ENCODE measurements at places on chromosomes 1 and 21.

DNA sequence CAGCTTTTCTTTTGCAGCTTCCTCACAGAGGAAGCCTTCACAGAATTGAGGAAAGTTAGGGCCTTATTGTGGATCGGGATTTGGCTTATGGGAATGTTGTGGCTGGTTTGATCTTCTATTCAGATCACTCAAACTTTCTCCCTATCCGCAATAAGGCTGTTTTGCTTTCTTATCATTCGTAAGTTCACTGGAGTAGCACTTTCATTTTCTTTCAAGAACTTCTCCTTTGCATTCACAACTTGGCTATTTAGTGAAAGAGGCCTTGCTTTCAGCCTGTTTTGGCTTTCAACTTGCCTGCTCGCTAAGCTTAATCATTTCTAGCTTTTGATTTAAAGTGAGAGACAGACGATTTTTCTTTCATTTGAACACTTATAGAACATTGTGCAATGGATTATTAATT is 181.9 kb upstream of the B3GALT2 start:
- no peak for DNase-seq

GRCh38 chr1:206507284-206508129 is at the start of gene RASSF5:
Gene RASSF5 (plus strand): TSS chr1:206507531. CDS start chr1:206507603, 72 bp downstream.
- DNase-seq, result peak; percentile 90

DNA sequence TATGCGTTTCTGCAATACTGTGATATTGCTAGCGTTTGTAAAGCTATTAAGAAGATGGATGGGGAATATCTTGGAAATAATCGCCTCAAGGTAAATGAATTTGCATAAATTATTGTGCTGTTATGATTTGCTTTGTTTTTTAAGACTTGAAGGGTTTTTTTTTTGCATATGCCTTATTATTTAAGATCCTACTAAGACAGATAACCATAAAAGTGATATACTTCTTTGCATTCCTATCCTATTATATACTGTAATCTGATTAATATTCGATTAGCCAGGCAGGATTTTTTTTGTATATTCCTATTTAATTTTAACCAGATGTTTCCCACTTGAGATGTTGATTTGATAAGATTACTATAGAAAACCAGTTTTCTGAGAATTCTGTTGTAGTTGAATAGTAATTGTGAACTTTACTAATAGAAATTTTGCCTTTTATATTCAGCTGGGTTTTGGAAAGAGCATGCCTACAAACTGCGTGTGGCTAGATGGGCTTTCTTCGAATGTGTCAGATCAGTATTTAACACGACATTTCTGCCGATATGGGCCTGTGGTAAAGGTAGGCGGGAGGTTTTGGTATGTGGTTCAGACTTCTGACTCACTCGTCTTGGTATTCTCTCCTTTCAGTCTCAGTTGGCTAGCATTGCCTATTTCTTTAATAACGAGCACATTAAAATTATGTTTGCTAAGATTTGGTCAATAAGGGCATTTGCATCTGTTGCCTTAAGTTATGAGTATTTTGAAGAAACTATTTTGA is 56.8 kb downstream of the ZBTB17 start:
- DNase-seq, result peak; percentile 40

GRCh38 chr1:236952246-236953003 is 51.8 kb downstream of the MT1HL1 start:
- no peak for DNase-seq

DNA sequence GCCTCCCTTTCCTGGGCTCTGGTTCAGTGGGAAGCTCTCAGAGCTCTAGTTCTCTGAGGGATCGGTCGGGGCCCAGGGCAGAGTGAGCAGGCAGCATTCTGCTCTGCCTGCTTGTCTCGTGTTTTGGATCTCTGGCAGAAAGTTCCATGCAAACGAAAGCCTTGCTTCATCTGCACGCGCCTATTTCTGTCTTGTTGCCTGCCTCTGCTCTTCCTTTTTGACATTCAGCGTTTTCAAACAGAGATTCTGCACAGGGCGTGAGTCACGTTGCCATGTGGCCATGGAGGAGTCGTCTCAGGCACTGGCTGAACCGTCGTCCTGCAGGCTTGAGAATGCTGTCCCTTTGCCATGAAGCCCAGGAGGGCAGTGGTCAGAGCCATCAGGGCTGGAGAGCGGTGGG is 20.3 kb downstream of the AJAP1 start:
- no peak for DNase-seq

GRCh38 chr21:17795146-17796036 is 23.8 kb downstream of the C21orf91 start:
- DNase-seq, result no peak

GRCh38 chr1:22709891-22710700 is 543 bp upstream of the EPHB2 start:
- DNase-seq, result peak; percentile 92

GRCh38 chr1:21097729-21098128 is 79.0 kb downstream of the EIF4G3 start:
- DNase-seq, result no peak

DNA sequence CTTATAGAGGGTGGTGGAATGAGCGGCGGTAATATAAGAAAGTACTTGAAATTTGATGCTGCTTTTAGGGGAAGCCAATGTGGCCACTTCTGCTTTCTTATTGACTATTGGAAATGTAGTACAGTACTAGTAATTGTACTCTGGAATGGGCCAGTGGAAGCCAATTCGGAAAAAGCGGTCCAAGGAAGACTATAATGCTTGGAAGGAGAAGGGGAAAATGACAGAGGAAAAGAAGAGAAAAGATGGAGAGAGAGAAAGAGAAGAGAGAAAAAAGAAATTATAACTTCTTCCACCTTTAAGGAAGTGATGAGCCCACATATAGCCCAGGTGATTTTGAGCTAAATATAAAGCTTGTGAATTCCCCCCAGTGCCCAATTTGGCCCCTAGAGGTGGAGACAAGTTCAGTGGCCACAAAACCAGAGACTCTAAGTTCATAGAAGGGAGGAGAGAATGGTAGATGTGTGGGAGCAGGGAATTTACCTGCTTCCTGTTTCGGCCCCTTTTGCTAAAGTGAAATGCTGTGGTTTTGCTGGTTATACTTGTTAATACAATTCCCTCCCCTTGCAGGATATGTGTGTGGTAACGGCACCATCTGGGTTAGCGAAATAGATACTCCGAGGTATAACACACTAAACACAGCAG is 35.7 kb upstream of the DUSP10 start:
- no peak for DNase-seq

- DNase-seq, result no peak
Observed at GRCh38 chr1:160777486-160778089, 18.4 kb upstream of the LY9 start.

DNA sequence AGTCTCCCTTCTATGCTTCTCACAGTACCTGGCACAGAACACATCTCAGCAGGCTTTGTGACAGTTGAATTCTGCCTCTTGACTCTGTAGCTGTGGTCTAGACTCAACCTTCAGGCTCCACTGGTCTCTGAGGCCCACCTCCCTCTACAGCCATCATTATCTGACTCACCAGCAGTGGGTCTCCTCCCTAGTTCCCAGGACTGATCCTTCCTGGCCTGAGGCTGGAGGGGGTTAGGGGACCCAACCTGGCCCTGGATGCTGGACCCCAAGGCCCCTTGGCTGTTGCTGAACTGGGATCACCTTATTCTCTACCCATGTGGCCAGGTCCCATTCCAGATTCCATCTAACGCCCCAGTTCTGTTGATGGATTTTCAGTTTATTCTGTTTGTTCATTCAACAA is 43.1 kb upstream of the FOXO6 start:
- DNase-seq, result no peak

Data from AG08396 (cell line).